Endothelial cell (in vitro differentiated cells): ENCODE measurements at places on chromosomes 11 and 22. TPM values are rescaled to one million over a fixed set of nuclear protein-coding genes. Genes with fewer than 3 reads are reported as not detected.

SPECC1L gene
- 80.6 TPM for total RNA-seq

EIF3F gene
- 515 TPM for total RNA-seq

HIPK3 gene
- 70.2 TPM for total RNA-seq

ADAMTS8 gene
- 0.31 TPM for total RNA-seq

RIBC2 gene
- total RNA-seq, result 0.54 TPM
